ENCODE measurements at places on chromosomes 11 and 22.

DNA sequence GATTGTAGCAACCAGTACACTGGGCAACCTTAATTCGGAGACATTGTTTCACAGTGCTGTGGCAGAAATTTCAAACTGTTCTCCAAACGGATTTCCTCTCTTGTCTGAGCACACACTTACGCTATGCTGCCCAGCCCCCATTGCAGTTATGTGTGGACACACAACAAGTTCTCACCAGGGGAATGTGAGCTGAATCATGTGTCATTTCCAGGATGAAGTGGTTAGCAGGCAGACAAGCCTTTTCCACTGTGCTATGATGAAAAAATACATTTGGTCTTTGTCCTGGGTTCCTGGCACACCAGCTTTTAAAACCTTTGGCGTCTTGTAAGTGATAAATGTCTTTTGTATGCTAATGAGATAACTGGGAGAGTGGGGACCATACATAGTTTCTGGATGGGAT, 46.9 kb upstream of the SYT9 start:
- DNase-seq = no peak

DNA sequence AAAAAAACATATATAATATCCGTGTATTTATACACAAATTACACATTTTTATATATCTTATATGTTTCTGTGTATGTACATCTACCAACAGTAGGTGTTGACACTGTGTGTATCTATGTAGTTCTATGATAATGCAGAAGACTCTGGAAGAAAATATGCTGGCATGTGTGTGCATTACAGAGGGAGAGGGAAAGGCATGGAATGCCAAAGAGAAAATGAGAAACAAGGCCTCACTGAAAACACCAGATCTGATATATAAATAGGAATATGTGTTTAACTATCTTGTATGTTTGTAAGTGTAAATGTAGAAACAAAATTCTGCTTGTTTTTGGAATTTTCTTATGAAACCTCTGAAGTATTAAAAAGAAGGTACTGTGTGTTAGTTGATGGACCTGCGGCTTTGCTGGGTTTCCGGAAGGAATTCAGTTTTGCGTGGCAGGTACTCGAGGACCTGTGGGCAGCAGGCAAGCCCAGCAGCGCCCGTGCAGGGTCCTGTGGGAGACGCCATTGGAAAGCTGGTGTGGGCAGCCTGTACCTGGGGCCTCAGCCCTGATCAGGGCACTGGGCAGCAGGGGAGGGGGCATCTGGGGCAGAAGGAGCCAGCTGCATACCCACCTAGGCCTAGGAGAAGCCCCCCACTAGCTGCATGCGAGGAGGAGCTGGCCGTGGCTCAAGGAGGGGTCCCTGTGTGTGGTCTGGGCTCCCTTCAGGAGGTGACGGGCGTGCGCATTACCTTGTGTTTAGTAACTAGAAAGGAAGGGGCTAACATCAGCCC, 7.6 kb upstream of the TRMU start:
- DNase-seq = no peak

DNA sequence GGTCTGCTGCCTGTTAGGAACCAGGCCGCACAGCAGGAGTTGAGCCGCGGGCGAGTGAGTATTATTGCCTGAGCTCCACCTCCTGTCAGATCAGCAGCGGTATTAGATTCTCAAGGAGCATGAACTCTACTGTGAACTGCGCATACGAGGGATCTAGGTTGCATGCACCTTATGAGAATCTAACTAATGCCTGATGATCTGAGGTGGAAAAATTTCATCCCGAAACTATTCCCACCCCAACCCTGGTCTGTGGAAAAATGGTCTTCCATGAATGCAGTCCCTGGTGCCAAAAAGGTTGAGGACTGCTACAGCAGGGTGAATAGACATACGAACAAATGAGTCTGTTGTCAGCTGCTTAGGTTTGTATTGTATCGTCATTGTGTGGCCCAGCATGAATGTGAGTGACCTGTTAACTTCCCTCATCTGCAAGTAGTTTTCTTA, 29.8 kb downstream of the RNF141 start:
- DNase-seq = no peak

DNA sequence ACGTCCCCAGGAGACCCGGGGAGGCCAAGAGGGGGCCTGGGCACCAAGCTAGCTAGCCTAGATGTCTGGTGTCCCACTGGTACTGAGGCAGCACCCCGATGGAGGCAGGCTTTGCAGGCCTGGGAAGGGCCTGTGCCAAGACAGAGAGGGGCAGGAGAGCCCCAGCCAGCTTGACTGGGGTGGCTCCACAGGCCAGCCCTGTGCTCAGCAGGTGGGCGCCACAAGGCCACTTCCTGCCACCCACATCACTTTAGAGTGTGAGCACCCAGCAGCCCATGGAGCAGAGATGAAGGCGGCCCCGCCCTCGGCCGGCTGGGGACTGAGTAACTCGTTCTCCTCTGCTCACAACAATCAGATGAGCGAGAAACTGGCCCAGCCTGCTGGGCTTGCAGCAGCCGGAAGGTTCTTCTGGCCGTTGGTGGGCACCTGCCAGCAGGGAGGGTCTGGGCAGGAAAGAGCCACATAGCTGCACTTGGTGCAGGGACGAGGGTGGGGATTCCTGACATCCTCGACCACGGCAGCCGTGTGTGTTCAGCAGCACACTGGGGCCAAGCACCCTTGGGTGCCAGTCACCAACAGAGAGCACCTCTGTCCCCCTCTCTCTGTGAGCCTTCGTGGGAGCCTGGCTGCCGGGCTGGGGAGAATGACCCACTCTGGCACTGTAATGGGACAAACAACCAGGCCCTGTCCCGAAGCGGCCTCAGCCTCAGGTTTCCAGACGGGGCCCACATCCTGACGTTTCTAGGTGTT, 7.6 kb downstream of the OSBPL5 start:
- no peak for DNase-seq

GRCh38 chr11:72280726-72281315, 36.8 kb upstream of the PHOX2A start:
- DNase-seq = no peak

GRCh38 chr22:40797427-40797826, 21.7 kb downstream of the SLC25A17 start:
- DNase-seq = no peak

Measured in stimulated activated CD8-positive, alpha-beta memory T cell treated with anti-CD3 and anti-CD28 coated beads, Interleukin-4, amount 100 ng/mL, for 1 hour (primary cell).